ENCODE measurements at places on chromosomes 3 and 15.

DNA sequence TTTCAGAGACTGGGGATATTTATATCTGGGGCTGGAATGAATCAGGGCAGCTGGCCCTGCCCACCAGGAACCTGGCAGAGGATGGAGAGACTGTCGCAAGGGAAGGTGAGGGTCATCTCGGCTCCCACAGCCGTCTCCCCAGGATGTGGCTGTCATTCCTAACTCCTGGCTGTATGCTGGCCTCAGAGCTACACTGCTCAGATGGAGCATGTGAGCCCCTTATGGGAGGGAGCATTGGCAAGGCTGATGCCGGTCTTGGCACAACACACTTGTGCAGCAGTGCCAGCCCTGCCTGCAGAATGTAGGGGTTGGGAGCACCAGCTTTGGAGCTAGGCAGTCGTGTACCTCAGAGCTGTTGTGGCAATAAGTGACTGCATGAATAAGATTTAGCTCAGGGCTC lies 5.2 kb downstream of the RCCD1 start:
- no peak for DNase-seq

DNA sequence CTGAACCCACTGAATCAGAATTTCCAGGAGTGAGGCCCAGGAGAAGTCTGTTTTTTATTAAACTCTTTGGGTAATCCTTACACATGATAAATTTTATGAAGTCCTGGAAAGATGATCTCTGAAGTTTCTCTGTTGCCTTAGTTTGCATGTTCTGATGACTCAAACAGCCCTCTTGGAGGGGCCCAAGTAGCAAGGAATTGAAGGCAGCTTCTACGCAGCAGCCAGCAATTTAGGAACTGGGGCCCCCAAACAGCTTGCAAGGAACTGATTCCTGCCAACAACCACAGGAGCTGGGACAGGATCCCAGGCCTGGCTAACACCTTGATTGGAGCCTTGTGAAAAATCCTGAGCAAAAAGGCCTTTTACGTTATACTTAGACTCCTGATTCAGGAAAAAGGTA lies 5.4 kb upstream of the ACP3 start:
- no peak for DNase-seq

DNA sequence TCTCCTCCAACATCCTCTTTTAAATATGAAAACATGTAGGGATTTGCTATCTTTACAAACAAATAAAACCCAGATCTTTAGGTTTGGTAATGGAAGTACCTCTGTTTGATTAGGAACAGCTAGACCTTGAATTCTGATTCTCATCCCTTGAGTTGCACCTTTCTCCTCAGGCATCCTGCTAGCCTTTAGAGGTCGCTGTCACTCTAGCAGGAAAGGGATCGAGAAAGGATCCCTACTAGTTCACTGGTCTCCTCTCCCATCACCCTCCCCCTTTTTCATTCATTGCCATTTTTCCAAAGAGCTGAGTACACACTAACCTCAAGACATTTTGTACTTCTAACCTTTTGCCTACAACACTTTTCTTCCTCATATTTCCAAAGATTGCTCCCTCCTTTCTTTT lies 569.8 kb downstream of the RBMS3 start:
- DNase-seq = no peak

GRCh38 chr3:66464512-66464894 lies 36.3 kb downstream of the LRIG1 start:
- DNase-seq = no peak

GRCh38 chr15:39506146-39506545 lies 74.7 kb upstream of the THBS1 start:
- DNase-seq = no peak

Data from stimulated activated CD4-positive, alpha-beta T cell treated with anti-CD3 and anti-CD28 coated beads, Interleukin-4, amount 100 ng/mL, for 1 hour (primary cell).